ENCODE measurements at places on chromosomes 13 and 19.

- DNase-seq: no peak
Observed at GRCh38 chr13:47027780-47028437, 131.1 kb upstream of the HTR2A start.

- DNase-seq: no peak
Observed at GRCh38 chr19:45528149-45528743, 21.0 kb downstream of the VASP start.

- no peak for DNase-seq
Observed at GRCh38 chr19:54156953-54157352, 2.6 kb downstream of the LENG1 start.

- no peak for DNase-seq
Observed at GRCh38 chr13:114106991-114107685, 25.3 kb downstream of the RASA3 start.

- no peak for DNase-seq
Observed at GRCh38 chr13:47903836-47904235, 97.2 kb downstream of the SUCLA2 start.

- no peak for DNase-seq
Observed at GRCh38 chr13:113460599-113460998, 7.3 kb upstream of the ADPRHL1 start.

- no peak for DNase-seq
Observed at GRCh38 chr13:35534343-35534742, 57.9 kb upstream of the MAB21L1 start.

GRCh38 chr13:41019578-41020347 is 647 bp upstream of the ELF1 start:
- no peak for DNase-seq

GRCh38 chr13:96771486-96772367 is 222.5 kb downstream of the OXGR1 start:
- DNase-seq: no peak

GRCh38 chr19:54708781-54709180 is 15.5 kb upstream of the KIR3DL3 start:
- DNase-seq: no peak

DNA sequence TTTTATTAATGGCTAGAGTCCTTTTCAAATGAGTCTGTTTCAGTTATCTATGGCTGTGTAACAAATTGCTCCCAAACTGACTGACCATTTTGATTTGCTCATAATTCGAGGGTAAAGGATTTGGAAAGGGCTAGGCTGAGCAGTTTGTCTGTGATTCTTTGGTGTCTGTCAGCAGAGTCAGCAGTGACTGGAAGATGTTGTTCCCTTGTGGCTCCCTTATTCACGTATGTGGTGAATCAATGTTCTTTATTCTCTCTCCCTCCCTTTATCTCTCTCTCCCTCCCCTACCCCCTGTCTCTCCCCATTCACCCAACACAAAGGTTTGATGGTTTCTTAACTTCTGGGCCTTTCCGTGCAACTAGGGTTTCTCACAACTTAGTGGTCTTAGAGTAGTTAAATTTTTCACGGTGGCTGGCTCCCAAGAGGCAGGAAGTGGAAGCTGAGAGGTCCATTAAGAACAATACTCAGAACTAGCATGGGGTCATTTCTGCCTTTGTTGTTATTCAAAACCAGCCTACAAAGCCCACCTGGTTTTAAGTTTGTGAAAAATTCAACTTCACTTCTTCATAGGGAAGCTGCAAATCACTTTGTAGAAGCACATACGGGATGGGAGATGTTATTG is 772.5 kb upstream of the SLITRK1 start:
- DNase-seq: no peak

All from stimulated activated CD8-positive, alpha-beta memory T cell treated with anti-CD3 and anti-CD28 coated beads, Interleukin-7, amount 100 ng/mL, for 4 hours (primary cell).